ENCODE measurements at places on chromosomes 16 and 17. TPM values are rescaled to one million over a fixed set of nuclear protein-coding genes. Genes with fewer than 3 reads are reported as not detected.

Gene AATK
- total RNA-seq, result 0.09 TPM

Gene FBXO39
- total RNA-seq, result not detected

Gene COPZ2
- total RNA-seq, result not detected

Gene RNF222
- not detected for total RNA-seq

Gene OSGIN1
- 69.7 TPM for total RNA-seq

Gene PRSS8
- total RNA-seq, result 4.4 TPM

Gene MVD
- 63.6 TPM for total RNA-seq

Gene TBC1D3
- not detected for total RNA-seq

Gene KRTAP1-3
- total RNA-seq, result not detected

Gene SMIM5
- total RNA-seq, result not detected

Gene TBC1D3K
- total RNA-seq, result not detected

Data from Caki2 (cell line).